ENCODE measurements at places on chromosomes 1 and 21.

DNA sequence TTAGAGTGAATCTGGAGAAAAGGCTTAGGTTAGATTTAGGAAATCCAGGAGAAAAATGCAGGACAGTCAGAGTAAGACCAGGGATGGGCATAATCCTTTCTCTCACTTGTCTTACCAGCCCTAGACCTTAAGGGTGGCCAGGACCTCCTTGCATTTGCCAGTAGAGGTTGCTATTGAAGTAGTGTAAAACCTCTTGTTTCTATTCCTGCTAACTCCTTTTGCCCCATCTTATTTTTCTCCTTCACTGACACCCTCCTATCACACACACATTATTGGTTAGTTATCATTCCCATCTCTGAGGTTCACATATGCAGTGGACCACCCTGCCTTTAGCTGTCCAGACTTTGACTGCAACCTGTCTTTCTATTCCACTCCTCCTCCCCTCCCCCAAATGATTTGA is 75.0 kb upstream of the MACF1 start:
- DNase-seq: no peak

DNA sequence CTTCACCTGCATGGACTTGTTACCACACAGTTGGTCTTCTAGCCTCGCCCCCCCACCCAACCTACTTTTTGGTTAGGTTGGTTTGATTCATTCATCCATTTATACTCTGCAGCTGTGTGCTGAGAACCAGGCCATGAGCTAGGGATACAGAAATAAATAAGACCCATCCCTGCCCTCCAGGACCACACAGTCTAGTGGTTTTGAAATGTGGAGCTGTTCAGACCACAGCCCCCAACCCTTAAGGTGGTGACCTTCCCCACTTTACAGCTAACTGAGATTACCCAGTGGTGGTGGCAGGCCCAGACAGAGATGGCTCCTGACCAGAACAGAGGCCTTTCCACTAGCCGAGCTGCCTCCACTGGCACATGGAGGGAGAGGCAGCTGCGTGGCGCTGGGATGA is 37.0 kb downstream of the LRRN2 start:
- no peak for DNase-seq

DNA sequence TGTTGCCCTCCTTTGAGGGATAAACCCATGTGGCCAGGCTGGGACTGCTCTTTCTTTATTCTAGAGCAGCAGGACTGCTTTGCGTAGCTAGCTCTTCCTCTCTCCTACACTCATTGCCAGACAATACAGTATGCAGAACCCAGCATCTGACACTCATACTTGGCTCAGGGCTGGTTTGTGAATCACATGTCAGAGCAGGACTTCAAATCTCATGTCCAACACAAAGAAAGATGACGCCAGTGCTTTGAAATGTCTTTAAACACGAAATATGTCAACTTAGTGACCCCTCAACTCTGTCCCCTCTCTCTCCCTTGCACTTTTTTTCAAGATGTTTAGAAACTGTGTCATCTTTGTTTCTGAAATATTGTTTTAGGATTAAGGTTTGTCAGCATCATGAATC is 135.0 kb downstream of the TGFB2 start:
- DNase-seq: no peak

- no peak for DNase-seq
These were observed 29.1 kb downstream of the NTPCR start for GRCh38 chr1:232979558-232979957.

GRCh38 chr1:59699227-59699847 is 115.4 kb upstream of the HOOK1 start:
- no peak for DNase-seq

DNA sequence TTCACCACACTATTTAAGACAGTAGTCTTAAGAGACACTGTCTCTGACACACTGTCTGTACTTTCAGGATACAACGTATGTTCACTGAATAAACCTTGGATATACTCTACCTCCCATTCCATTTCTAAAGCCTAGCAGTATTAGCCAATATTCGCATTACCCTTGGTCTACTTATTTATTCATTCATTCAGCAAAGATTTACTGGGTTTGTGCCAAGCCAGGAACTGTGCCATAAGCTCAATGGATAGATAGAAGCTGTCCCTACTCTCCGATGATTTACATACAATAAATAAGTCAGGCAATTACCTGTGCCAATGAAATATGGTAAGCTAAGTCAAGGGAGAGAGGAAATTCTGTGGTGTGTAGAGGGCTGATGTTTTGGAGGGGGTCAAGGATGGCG is 195.2 kb upstream of the RAB4A start:
- DNase-seq: no peak
